ENCODE measurements at places on chromosomes 7 and 10.

GRCh38 chr10:122018951-122019413 lies 30.0 kb downstream of the TACC2 start:
- DNase-seq, result no peak

GRCh38 chr7:6161463-6162330 lies 110.7 kb downstream of the CYTH3 start:
- no peak for DNase-seq

GRCh38 chr7:92691578-92691977 lies 101.4 kb upstream of the FAM133B start:
- DNase-seq, result peak; percentile 77

DNA sequence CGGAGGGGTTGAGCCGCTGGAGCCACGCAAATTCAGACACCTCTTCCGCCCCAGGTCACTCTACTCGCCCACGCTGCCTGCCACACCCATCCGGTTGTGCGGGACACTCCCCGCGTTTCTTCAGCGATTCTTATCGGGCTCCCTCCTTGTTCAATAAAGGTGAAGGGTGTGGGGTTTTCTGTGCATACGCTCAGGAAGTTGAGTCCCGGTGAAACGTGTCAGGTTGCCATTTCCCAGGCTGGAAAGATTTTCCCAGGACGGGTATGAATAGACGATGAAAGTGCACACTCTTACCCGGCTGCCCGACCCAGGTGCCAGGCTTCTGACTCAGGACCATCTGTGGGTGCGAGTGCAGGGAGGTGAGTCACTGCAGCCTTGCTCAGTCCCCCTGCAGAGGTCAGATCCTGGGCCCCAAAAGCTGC lies 22.0 kb downstream of the KLF6 start:
- no peak for DNase-seq

- no peak for DNase-seq
These were observed 51.7 kb downstream of the XRCC2 start for GRCh38 chr7:152624228-152624627.

GRCh38 chr10:3755440-3756359 lies 29.3 kb downstream of the KLF6 start:
- DNase-seq, result no peak

- DNase-seq, result no peak
These were observed 105.0 kb upstream of the PITRM1 start for GRCh38 chr10:3277566-3277965.

GRCh38 chr10:118948786-118949185 lies 80.7 kb upstream of the NANOS1 start:
- no peak for DNase-seq

DNA sequence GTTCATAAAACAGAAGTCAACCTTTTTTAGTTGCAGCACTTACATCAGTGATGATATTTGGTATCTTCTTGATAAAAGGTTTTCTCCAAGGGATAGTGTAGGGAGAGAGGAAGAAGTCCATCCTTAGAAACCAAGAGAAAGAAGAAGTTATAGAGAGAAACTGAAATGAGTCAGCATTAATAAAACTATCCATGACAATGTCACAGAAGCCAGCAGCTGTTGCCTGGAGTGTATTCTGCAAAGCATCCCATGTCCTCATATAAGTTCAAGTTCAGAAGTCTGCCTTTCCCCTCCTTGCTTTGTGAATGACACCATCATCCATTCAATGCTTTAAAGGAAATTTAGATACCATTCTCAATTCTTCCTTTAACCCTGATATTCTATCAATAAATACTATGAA lies 14.4 kb upstream of the COL1A2 start:
- DNase-seq, result no peak

DNA sequence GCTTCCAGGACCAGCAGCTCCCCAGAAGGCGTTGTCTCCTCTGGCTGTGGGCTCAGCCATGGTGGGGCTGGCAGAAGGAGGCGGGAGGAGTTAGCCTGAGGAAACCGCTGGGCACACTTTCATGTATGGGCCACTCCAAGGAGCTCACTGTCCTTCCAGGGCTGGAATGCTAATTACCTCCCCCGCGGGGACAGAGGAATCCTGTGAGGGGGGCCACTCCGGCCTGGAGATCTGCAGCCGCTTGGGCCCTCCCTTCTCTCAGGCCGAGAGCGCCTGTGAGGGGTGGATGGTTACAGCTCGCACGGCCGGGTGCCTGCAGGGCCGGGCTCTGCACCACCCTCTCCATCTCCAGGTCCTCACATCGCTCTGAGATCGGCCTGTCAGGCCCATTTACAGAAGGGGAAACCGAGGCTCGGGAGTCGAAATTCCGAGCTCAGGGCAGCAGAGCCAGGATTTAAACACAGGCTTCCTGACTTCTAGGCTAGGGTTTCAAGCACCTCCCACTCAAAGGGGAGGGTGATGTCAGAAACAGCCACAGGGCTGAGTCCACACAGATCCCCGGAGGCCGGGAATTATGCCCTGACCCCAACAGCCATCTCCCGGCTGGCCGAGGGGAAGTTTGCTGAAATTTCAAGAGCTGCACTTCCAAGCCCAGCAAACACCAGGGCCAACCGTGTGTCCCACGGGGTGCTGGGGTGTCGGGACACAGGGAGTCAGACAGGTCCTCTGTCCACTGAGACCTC lies 59.1 kb downstream of the PDGFA start:
- no peak for DNase-seq

- no peak for DNase-seq
These were observed 393.0 kb downstream of the NRG3 start for GRCh38 chr10:82267960-82268359.

- peak; percentile 80 for DNase-seq
These were observed 130.1 kb downstream of the RGS10 start for GRCh38 chr10:119412244-119413092.

DNA sequence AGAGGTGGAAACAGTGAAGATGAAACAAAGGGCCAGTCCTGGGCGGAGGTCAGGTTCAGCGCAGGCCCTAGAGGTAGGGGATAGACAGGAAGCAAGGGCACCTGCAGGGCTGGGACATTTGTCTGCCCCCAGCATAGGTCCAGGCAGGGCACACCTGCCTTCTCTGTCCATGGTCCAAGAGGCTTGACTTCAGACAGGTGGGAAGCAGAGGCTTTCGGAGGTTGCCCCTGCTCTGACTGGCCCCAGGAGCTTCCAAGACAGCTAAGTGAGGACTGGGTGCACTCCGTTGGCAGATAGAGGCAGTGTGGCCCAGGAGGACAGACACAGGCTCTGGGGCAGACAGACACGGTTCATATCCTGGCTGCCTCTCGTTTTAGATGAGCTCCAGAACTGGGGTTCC lies 71.6 kb upstream of the GRB10 start:
- DNase-seq, result no peak

GRCh38 chr10:30996481-30997005 lies 35.1 kb downstream of the ZNF438 start:
- DNase-seq, result peak; percentile 21

- DNase-seq, result no peak
These were observed 739.9 kb downstream of the REEP3 start for GRCh38 chr10:64261092-64261491.

DNA sequence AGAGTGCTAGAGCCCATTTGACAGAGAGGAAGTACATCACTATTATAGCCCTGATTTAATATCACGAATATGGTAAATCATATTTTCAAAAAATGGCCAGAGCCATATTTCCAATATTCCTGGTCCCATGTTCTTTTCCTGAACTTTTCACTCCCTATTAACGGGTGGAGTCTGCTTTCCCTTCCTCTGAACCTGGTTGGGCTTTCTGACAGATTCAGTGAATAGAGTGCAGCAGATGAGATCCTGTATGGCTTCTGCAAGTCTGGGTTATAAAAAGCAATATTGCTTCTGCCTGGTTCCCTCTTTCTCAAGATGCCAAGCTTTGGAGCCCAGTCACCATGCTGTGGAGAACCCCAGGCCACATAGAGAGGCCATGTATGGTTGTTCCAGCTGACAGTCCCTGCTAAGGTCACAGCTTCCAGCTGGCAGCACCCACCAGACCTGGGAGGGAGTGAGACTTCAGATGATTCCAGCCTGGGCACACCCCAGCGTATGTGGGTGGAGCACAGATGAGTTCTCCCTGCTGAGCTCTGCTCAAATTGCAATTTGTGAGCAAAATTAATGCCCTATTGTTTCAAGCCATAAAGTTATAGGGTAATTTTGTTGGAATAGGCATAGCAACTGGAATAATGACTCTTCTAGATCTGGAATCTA lies 17.9 kb upstream of the CHCHD3 start:
- no peak for DNase-seq

DNA sequence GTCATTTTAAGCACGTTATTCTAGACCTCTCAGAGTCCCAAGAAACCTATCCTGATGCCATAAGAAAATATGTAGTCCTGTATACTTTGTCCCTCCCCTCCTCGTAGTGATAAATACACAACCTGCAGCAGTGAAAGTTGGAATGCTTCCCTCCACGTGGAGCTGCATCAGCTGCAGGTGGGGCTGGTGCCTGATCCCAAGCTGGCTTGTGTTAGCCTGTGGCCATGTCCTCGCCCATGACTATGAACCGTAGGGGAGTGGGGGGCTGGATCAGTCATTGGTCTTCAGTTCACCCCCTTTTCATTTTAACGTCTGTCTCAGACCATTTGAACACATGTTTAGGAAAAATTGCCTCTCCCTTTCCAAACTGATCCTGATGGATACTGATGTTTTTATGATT lies 171.4 kb upstream of the HABP2 start:
- DNase-seq, result no peak

DNA sequence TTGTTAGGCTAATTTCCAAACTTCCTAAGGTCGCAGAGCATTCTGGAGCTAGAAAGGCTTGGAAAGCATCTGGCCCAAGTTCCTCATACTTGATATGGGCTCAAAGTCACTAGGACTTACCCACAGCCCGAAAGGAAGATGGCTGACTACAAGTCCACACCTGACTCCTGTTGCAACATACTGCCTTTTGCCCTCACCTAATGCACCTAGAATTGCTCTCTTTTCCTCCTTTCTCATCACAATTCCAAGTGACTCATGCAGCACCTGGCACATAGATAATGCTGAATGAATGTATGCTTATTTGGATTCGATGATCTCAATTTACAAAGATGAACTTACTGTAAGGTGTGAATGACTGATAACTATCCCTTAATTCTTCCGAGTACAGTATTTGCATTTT lies 131.5 kb downstream of the SORBS1 start:
- DNase-seq, result no peak

DNA sequence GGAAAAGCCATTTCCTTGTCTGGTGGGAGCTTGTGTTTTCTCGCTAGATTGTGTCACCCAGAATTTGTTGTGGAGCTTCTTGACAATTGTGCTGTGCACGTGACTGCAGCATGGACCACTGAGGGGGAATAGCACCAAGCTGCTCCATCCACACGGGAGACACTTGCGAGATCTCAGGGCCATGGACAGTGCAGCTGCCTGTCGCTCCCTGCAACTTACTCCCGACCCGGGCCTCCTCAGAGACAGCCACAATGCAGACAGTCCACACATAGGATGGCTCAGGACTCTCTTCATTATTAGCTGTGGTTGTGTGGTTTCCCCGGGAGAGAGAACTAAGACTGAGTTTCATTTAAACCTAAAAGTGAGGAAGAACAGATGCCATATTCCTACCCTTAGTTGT lies 673.2 kb upstream of the GALNT17 start:
- no peak for DNase-seq

GRCh38 chr7:30980194-30980593 lies 16.4 kb downstream of the GHRHR start:
- DNase-seq, result no peak

GRCh38 chr10:21493784-21494183 lies 31.7 kb downstream of the SKIDA1 start:
- DNase-seq, result no peak

- DNase-seq, result no peak
These were observed 55.2 kb upstream of the GDF10 start for GRCh38 chr10:47244560-47245500.

GRCh38 chr7:81162771-81163525 lies 244.1 kb upstream of the SEMA3C start:
- DNase-seq, result no peak

- peak; percentile 43 for DNase-seq
These were observed 47.6 kb downstream of the PDGFA start for GRCh38 chr7:471866-472639.

DNA sequence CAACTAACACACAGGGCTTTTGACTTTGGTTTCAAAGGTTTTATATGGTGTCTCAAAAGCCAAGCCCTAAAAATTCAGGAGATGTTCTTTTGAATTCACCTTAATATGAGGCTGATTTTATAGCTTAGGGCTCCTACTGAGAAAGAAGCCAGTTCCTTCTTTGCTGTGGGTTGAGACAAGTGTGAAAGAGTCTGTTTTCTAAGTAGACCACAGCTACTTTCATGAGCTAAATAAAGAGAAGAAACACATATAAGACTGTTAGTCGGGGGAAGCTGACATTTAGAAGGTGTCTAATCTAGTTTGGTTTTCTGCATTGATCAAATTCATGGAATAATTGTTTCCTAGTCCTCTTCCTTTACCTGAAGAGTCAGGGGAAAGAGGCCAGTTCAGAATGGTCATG lies 332.1 kb upstream of the CELF2 start:
- no peak for DNase-seq

DNA sequence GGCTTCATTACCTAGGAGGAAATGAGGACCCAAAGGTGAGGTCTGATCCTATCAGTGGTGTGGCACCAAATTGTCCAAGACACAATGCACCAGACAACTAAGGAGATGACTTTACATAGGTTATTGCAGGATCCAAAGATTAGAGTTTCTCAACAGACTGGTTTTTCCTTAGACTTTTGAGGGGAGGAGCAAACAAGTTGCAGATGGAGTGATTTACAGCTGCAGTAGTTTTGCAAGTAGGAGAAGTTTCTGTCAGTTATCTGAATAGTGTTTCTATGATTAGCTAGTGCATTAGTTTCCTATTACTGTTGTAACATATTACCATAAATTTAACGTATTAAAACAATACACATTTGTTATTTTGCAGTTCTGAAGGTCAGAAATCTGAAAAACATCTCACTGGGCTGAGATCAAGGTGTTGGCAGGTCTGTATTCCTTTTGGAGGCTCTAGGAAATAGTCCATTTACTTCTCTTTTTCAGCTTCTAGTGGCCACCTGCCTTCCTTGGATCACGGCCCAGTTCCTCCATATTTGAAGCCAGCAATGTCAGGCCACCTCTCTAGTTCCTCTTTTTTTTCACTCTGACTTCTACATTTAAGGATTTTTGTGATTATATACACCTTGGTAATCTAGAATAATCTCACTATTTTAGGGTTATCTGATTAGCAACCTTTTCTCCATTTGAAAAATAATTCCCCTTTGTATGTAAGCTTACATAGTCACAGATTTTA lies 994.9 kb downstream of the REEP3 start:
- no peak for DNase-seq

Data from skin of body (tissue), 3 donors.